ENCODE measurements at places on chromosomes 1 and 21.

DNA sequence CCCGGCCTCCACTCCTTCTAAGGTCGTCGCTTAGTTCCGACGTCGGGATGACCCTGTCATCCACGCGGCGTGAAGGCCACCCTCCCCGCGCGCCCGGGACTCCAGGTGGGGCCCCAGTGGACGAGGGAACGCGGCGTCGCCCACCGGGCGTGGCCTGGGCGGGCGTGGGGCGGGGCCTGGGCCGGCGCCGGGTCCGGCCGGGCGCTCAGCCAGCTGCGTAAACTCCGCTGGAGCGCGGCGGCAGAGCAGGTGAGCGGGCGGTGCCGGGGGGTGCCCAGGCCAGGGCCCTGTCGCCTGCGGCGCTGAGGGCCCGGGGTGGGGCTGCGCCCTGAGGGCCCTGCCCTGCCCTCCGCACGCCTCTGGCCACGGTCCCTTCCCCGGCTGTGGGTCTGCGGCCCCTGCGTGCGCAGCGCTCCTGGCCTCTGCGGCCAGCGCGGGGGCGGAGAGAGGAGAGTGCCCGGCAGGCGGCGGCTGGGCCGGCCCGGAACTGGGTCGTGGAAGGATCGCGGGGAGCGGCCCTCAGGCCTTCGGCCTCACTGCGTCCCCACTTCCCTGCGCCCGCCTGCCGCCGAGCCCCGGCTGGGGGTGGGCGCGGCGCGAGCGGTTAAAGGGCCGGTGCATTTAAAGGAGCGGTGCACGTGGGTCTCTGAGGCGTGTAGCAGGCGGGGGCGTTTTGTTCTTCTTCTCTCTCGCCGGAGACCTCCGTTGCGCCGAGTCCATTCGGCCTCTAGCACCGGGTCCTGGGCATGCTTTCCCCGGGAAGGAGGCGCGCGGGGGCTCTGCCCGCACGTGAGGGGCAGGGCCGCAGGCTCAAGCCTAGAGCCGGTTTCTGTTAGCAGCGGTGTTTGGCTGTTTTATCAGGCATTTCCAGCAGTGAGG, at the start of gene PSEN2:
Gene PSEN2 (plus strand): TSS at position 216 of the 879 bp plus-strand sequence. CDS start 11,292 bp downstream, outside the sequence.
- DNase-seq: peak; percentile 43

DNA sequence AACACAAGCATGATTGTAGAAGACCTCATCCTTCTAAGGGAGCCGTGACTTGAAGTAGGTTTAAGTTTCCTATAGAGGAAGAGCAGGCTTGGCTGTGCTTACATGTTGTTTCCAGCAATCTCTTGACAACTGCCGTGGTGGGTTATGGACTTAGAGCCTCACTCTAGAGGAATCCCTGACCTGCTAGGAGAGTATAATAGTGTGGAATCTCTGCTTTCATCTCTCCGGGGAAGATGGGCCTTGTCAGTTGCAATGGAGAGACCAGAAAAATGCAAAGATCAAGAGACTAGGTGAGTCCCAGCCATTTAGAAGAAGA, 137.6 kb downstream of the MIS18A start:
- no peak for DNase-seq

DNA sequence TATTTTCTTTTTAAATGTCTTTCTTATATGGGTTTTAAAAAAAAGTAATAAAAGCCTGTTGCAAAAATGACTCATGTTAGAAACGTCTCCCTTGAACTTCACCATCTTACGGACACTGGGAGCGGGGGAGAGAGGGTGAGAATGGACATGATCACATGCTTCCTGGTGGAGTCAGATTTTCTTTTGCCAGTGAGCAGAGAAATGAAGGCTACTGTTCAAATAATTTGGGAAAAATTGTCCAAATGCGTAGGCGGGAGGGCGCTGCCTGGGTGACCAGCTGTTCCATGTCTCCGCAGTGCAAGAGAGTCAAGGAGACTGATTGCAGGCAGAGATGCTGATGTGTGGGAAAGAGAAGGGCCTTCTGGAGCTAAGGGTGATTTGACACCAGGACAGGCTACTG, 23.1 kb downstream of the EIF2D start:
- no peak for DNase-seq

DNA sequence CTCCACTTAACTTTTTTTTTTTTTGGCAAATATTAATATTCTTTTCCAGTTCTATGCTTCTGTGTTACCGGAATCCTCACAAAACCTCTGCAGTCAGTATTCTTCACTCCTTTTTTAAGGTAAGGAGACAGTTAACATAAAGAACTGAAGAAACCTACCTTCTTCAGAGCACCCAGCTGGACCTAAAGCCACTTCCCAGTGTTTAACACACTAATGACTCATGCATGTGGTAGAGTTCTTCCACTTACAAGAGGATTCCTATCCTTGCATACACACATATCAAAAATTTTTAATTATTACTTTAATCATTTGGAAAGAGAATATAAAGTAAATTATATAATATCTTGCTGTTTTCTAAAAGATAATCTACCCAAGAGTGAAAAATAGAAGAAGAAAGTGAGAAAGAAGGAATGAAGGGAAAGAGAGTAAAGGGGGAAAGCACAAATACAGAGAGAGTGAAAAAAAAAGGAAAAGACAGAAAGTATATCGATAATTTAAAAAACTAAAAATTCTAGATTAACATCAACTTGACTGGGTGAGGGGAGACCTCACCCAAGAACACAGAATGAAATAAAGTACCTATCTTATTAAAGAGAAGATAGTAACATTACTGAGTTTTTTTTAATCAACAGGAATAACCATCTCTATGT, 54.9 kb downstream of the ENAH start:
- DNase-seq: no peak

DNA sequence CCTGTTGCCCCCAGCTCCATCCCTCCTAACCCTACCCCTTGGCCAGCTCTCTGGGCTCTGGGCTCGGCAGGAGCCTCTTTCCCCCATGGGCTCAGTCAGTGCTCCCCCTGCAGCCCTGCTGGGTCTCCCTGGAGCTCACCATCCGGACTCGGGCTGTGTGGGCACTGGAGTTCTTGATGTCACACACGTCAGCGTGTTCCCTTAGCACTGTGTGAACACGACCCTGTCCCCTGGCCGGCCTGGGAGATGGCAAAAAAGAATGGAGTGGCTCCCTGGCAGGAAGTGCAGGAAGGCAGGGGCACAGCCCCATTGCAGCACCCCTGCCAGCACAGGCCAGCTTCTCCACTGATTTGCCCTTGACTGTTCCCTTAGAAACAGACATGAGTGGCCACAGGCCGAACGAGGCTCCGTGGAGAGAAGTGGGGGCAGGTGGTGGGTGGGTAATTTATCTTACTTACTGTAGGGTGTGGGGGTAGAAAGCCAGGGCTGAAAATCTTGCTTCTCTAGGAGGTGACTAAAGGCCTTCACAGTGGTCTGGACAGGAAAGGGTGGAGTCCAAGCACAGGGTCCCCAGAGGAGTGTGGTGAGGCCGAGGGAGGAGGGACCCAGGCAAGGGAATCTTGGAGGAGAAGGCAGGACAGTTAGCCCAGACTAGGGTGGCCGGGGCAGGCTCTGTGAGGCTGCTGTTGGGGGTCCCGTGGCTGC, 381.7 kb upstream of the VAMP3 start:
- no peak for DNase-seq

DNA sequence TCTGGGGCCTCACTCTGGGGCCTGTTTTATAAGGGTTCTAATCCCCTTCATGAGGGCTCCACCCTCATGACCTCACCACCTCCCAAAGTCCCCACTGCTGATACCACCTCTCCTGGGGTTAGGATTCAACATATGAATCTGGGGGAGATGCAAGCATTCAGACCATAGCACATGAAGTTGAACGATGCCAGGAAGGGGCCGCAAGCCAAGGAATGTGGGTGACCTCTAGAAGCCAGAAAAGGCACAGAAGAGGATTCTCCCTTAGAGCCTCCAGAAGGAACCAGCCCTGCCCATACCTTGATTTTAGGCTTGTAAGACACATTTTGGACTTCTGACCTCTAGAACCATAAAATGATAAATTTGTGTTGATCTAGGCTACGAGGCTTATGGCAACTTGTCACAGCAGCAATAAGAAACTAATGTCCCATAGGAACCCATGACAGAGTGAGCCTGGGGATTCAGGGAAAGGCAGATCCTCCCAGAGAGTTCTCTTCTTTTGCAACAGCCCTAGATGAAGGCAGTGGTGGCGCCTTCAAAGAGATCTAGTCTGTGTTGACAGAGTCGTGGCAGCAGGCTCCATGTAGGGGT, 27.9 kb downstream of the TRIM67 start:
- DNase-seq: no peak

- DNase-seq: no peak
Measured at GRCh38 chr1:58573705-58574591, 3.1 kb downstream of the TACSTD2 start.

DNA sequence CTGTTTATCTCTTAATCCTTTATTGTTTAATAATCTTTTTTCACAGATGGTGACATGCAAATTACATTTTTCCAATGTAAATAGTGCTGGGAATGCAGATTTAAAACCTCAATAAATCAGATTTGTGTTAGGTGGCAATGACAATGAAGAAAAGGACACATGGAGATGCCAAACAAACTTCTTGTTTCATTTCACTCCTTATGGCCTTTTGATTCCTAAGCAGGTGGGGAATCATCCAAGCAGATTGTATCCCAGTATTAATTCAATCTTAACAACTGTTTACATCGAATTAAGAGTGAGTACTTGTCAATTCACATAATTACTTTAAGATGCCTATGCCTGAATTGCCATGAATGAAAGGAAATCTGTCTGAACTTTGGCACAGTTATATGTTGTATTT, 98.9 kb upstream of the RGS18 start:
- no peak for DNase-seq

DNA sequence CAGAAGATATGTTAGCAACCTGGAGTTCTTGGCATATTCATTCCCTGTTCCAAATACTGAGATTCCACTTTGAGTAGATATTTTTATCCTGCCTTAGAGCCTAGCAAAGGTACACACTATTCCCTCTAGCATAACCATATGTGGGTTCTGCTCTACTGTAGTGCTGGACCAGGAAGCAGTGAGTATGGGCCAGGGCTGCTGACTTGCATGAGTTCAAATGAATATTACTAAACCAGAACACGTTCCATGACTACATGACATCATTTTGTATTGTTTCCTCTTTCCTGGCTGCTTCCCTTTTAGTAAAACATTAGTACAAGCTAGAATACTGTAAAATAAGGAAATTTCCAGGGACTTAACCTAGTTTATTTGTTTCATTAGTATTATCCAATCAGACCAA, 41.1 kb downstream of the TNFSF18 start:
- DNase-seq: no peak

- no peak for DNase-seq
Measured at GRCh38 chr1:235027076-235027861, 101.4 kb downstream of the TOMM20 start.

DNA sequence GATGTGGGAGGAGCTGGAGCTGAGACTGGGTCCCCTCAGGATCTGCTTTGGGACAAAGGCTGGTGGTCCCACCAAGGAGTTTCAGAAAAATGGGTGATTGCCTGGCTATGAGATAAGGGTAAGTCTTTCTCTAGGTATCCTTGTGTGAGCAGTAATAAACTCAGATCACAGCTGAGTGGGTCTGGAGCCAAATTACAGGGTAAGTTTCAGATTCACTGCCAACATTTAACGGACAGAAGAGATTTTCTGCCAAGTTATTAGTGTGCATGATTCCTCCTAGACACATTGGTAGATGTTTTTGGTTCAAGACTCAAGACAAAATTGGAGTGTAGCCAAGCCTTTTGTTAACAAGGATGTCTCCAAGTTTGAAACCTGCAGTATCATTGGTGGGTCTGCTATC, 7.5 kb downstream of the CD1B start:
- DNase-seq: no peak

GRCh38 chr1:185045814-185046492, 595 bp downstream of the RNF2 start:
- DNase-seq: no peak
